ENCODE measurements at places on chromosomes 7 and 10.

DNA sequence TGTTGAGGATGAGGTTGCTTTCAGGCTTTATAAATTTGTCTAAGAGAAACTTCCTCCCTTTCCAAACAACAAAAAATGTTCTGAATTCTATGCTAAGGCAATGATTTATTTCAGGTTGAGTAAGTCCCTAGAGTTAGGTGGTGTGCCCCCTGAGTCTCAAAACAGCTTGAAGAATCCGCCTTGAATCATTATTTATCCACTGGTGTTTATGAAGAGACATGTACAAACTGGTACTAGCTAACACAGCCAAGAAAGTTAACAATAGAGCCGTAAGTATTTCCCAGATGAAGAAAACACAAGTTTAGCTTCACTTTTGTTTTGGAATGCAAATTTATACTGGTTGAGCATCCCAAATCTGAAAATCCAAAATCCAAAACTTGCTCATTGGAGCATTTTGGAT lies 66.2 kb upstream of the SRPK2 start:
- no peak for DNase-seq

DNA sequence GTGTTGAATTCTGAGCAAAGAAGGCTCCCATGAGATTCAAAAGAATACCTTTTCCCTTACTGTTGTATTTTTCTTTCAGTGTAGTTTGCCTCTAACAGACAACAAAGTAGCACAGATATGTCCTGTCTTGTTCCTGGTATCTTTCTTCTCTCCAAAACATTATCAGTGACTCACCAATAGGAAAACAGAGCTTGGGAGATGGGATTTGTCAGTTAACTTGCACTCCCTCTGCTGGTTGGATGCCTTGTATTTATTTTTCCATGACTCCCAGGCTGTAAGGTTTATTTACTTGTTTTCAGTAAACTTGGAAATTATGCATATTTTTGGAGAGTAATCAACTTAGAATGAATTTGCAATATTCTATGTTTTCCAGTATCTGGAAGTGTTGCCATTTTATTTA lies 129.7 kb downstream of the SAMD9 start:
- DNase-seq: peak; percentile 78

- DNase-seq: no peak
Measured at GRCh38 chr7:156994417-156994816, 16.0 kb downstream of the MNX1 start.

GRCh38 chr10:61919646-61920215 lies 18.2 kb downstream of the ARID5B start:
- peak; percentile 81 for DNase-seq

DNA sequence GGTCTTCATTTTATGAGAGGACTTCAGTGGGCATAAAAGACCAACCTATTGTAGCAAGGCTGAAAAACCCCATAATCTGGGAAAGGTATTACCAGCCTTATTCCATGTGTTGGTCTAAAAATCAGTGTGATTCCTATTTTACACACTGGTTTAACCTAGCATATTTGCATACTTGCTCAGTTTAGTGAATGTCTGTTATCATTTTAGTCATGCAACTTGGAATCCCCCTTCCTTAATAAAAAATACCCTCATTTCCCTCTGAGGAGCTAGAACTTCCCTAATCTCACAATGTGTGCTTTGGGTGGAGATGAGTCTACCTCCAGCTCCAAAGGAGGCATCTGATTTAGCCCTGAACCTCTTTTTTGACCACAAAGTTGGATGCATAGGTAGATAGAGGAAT lies 312.8 kb upstream of the SORCS1 start:
- no peak for DNase-seq

DNA sequence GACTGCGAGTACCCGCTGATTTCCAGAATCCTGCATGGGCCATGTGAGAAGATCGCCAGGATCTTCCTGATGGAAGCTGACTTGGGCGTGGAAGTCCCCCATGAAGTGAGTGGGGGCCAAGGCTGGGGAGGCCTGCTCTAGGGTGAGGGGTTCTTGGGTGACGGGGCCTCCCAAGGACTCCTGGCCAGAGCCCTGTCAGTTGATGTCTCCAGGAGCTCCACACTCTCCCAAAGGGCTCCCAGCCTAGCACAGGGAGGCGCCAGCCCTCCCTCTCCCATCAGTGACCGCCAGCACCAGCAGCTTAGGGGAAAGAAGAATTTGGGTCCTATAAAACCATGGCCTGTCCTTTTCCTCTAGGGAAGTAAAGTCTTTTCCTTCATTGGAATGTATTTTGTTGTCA lies 9.8 kb upstream of the ZNF22 start:
- DNase-seq: no peak

DNA sequence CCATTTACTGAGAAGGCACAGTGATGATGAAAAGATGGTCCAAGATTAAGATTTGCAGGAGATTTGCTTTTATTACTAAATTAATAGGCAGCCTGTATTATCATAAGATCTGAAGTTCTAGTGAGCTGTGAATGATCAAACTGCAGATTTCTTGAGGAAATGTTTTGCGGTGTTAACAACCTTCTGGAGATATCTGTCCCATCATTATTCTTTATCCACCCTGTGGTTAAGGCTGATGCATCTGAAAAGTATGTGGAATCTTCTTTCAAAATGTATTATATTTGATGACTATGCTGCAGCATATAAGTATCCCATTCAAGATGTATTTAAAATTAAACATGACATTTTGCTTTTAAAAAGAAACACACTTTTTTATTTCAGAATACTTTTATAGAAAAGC lies 150.3 kb downstream of the POLR1F start:
- peak; percentile 4 for DNase-seq

DNA sequence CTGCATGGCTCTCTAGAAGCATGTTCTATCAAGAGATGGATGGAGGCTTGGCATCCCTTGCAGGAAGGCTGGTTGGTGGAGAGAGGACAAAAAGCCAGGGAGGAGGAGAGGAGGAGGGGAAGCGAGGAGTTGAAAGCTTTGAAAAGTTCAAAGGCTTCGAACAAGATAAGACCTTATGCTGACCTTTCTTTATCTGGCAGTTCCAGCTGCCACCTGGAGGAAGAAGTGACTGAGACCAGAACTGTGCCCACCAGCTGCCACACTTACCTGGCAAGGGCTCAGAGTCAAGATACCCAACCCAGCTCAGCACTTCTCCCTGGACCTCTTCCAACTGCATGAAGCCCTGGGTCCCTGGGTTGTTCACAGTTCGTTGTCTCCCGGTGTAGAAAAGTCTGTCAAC lies 14.8 kb downstream of the CCL24 start:
- DNase-seq: no peak

DNA sequence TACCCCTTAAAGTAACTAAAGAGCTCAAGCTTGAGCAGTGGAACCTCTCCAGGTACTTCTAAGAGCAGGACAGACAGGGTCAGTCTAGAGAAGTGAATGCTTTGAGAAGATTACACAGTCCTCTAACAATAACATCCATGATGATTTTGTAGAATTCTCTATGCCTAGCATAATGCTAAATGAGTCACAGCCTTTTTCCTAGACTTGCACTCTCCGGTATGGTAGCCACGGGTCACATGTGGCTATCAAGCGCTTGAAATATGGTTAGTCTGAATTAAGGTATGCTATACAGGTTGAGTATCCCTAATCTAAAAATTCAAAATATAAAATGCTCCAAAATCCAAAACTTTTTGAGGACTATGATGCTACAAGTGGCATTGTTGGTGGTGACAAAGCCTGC lies 166.6 kb upstream of the MKLN1 start:
- peak; percentile 76 for DNase-seq

GRCh38 chr7:22726345-22726906 lies 574 bp upstream of the IL6 start:
- peak; percentile 90 for DNase-seq

GRCh38 chr7:119949053-119949452 lies 323.9 kb upstream of the KCND2 start:
- DNase-seq: no peak

DNA sequence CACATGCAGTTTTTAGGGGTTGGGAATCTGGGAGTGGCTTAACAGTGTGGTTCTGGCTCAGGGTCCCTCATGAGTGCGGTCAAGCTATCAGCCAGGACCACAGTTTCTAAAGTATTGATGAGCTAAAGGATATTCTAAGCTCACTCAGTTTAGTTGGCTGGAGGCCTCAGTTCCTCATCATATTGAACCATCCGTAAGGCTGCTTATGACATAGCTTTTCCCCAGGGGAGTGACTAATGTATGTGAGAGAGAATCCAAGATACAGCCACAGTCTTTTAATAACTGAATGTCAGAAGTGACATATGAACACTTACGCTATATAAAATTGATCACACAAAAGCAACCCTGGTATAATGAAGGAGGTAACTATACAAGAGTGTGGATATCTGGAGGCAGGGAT lies 245.3 kb downstream of the POLR1F start:
- DNase-seq: no peak

- DNase-seq: no peak
Measured at GRCh38 chr10:89002226-89002978, 11.8 kb downstream of the FAS start.

- no peak for DNase-seq
Measured at GRCh38 chr10:122407375-122408125, 33.0 kb downstream of the PLEKHA1 start.

Data from IMR-90 (cell line).